ENCODE measurements at places on chromosomes 1 and 21. TPM values are rescaled to one million over a fixed set of nuclear protein-coding genes. Genes with fewer than 3 reads are reported as not detected.

DNA sequence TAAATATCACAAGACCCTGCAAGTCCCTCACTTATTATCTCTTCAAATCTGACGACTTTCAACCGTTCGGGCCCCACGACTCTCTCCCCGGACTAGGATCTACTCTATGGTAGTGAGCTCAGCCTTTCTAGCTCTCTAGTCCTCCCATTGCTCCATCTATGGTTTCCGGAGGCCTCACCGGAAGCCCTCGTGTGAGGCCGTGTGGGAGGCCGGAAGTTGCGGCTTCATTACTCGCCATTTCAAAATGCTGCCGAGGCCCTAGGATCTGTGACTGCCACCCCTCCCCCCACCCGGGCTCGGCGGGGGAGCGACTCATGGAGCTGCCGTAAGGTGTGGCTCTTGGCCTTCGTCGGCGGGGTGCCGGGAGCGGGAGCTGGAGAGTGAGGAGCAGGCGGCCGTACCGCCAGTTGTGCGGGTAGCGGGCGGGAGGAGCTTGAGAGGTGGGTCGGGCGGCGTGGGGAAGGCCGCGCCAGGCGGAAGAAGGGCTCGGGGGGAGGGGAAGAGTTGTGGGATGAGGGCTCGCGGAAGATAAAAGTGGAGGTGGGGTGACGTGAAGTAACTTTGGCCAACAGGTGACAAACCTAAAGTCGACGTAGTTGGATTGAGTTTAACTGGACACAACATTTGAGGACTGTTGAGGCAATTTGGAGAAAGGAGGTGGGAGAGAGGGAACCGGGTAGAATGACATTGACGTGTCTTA, at the start of gene MDM4:
Gene MDM4 (plus strand): TSS at position 227 of the 700 bp plus-strand sequence. CDS start 9,113 bp downstream, outside the sequence.
- H3K27me3 ChIP-seq: no peaks in the 10 kb centered on the region
- peak within 1 kb of the TSS; percentile 84 for H3K27ac ChIP-seq
- peak within 1 kb of the TSS; percentile 84 for H3K4me3 ChIP-seq
- peak; percentile 82 for DNase-seq
- H3K4me1 ChIP-seq: peaks cover 12% of the 10 kb centered on the region

GRCh38 chr21:38861989-38862683, 56.4 kb downstream of the ETS2 start:
- H3K27me3 ChIP-seq: no peaks in the 10 kb centered on the region
- no peaks in the 10 kb centered on the region for H3K36me3 ChIP-seq
- H3K4me1 ChIP-seq: no peaks in the 10 kb centered on the region
- no peak overlapping the region for H3K27ac ChIP-seq

Gene SPRR2G
- total RNA-seq: not detected

Gene TSPAN2
- total RNA-seq: 34.3 TPM

Gene P3H1
- total RNA-seq: 47.6 TPM

Gene UMODL1
- 0.14 TPM for total RNA-seq

Gene KRTAP21-2
- not detected for total RNA-seq

Gene RNF186
- not detected for total RNA-seq
